ENCODE measurements at places on chromosomes 7 and 10.

DNA sequence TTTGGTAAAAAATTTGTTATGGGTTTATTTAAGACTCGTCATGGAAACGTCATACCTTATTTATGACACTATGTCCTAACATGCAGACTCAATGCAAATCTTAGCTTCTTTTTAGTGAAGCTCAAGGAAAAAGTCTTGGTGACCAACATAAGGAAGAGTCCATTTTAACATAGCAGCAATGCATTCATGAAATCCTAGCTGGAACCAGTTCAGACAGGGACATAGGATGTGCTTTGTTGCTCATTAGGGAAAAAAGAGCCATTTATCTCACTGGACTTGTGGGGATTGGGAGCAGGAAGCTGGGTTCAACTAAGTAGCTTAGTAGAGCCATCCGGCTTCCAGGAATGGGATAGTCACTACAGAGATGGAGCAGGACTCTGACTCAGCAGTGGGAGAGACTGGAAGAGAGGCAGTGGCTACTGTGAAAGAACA, 100.7 kb upstream of the DKK1 start:
- peak; percentile 58 for DNase-seq

GRCh38 chr7:30474893-30475292, 3.7 kb downstream of the NOD1 start:
- DNase-seq = peak; percentile 70

DNA sequence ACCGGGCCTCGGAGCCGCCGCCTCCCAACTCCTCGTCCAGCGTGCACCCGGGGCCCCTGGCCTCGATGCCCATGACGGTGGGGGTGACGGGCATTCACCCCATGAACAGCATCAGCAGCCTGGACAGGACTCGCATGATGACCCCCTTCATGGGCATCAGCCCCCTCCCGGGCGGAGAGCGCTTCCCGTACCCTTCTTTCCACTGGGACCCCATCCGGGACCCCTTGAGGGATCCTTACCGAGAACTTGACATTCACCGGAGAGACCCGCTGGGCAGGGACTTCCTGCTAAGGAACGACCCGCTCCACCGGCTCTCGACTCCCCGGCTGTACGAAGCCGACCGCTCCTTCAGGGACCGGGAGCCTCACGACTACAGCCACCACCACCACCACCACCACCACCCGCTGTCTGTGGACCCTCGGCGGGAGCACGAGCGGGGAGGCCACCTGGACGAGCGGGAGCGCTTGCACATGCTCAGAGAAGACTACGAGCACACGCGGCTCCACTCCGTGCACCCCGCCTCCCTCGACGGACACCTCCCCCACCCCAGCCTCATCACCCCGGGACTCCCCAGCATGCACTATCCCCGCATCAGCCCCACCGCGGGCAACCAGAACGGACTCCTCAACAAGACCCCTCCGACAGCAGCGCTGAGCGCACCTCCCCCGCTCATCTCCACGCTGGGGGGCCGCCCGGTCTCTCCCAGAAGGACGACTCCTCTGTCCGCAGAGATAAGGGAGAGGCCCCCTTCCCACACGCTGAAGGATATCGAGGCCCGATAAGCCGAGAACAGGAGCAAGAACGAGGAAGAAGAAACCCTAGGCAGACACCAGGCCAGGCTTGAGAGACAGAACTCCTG, 341.5 kb upstream of the GALNT17 start:
- no peak for DNase-seq

GRCh38 chr7:135672560-135673359, 10.4 kb downstream of the STMP1 start:
- peak; percentile 75 for DNase-seq

DNA sequence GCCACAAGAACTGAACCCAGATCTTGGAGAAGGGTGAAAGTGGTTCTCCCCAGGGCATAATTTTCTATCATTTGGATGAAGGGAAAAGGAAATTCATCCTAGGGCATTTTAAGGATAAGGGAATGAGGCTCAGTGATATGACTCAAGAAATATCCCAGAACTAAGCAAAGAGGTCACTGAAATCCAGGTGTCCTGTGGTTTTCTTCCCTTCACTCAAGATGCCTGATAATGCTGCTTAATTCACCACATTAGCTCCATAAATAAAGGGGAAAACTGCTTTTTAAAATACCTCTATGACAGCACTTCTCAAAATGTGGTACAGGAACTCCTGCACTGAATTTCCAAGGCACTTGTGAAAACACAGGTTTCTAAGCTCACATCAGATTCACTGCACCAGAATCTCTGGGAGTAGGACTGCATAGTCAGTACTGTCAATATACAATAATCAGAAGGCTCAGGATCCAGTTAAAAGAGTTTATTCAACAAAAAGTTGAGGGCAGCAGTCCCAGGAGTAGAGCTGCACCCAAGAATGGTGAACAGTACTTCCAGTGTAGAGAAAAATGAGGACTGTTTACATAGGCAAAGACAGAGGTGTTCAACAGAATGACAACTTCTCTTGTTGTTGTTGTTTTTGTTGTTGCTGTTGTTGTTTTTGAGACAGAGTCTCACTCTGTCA, 2.9 kb downstream of the IFIT3 start:
- DNase-seq = no peak

- peak; percentile 92 for DNase-seq
Observed at GRCh38 chr10:44864637-44865288, 46.4 kb upstream of the TMEM72 start.

DNA sequence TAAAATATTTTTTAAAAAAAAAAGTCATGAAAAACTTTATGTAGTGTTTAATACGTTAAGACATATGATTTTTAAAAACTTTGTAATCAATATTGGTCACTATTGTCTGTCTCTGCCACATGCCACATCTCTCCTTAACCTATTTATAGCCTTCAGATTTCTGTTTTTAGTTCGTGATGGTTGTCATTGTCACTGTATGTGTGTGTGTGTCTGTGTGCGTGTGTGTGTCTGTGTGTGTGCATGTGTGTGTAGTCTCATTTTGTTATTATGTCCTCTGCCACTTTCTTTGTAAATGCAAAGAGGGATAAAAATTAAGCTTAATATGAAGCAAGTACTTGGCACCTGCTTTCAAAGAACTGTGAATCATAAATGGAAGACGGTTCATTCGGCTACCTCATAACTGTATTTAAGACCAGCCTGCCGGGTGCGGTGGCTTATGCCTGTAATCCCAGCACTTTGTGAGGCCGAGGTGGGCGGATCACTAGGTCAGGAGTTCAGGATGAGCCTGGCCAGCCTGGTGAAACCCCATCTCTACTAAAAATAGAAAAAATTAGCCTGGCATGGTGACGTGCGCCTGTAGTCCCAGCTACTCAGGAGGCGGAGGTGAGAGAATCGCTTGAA, 354.0 kb downstream of the ARL4A start:
- no peak for DNase-seq

- DNase-seq = no peak
Observed at GRCh38 chr10:70094250-70094649, 38.4 kb downstream of the AIFM2 start.

DNA sequence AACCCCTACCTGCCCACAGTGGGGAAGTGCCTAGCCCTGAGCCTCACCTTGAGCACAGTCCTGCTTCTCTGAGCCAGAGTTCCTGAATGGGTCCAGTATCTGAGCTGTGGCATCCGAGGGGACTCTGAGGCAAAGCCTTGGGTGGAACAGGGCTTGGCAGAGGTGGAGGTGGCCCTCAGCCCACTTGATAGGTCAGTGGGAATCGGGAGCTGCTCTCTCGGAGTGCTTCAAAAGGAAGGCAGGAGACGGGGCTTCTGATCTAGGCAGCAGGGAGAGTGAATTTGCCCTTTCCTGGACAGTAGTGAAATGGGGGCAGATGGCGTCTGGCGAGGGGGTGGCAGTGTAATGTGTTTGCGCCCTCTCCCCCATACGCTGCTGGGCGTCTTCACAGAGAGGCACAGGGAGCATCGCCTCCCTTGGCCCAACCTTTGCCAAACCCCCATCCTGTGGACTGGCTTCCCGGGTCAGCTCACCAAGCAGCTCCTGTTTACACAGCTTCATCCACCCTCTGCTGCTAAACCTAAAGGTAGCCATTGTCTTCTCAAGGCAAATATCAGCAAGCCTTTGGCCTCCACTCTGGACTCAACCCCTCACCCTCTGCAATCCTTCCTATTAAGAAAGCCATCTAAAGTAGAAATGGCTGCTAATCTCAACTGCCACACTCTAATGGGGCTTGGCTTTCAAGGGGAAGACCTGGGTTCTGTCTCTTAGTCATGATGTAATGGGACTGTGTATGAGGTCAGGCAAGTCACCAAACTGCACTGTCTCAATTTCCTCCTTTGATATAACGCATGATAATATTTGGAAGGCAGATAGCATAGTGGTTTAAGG, 21.1 kb upstream of the VDAC2 start:
- no peak for DNase-seq

DNA sequence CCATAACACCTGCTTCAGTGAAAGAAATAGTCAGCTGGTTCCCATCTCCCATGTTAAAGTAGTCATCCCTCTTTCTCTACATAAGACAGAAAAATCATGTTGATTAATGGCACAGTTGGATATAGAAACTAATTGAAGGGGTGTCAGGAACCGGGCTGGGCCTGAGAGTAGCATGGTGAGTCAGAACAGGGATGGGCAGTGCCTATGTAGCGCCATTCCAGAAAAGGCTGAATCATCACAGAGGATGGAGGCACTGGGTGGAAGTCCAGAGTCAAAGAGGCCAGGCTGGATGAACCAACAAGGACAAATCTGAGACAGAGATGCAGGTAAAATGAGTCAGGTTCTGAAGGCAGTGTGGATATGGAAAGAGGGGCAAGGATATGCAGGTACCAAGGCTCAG, 201.2 kb downstream of the LHFPL3 start:
- no peak for DNase-seq

GRCh38 chr7:102119213-102119651, 167.4 kb upstream of the SH2B2 start:
- DNase-seq = no peak

DNA sequence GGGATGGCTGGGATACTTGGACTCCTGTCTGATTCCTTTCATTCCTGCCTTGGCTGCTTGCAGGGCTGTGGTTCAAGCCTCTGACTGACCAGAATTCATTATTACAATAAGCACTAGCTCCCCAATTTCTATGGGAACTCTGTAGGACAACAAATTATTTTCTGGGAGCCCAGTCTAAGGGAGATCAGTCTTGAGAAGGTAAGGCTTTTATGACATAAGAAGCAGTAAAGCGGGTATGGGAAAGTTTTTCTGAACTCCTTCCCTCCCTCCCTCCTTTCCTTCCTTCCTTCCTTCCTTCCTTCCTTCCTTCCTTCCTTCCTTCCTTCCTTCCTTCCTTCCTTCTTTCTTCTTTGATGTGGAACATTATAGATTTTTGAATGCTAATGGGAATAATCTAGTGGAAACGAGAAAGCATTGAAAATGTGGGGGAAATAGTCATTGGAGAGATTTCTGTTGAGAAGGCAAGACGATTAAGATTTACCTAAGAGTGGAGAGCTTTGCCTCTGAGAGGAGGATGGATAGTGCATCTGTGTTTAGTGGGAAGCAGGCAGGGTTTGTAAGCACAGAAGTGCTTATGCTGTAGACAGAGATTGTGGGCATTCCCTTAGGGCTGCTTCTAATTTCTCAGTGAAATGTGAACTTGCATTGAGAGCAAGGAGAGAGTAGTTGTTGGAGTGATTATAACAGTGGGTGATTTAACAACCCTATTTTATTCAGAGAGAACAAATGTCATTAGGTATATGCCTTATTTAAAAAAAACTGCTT, 201.5 kb downstream of the DNAJB9 start:
- no peak for DNase-seq

DNA sequence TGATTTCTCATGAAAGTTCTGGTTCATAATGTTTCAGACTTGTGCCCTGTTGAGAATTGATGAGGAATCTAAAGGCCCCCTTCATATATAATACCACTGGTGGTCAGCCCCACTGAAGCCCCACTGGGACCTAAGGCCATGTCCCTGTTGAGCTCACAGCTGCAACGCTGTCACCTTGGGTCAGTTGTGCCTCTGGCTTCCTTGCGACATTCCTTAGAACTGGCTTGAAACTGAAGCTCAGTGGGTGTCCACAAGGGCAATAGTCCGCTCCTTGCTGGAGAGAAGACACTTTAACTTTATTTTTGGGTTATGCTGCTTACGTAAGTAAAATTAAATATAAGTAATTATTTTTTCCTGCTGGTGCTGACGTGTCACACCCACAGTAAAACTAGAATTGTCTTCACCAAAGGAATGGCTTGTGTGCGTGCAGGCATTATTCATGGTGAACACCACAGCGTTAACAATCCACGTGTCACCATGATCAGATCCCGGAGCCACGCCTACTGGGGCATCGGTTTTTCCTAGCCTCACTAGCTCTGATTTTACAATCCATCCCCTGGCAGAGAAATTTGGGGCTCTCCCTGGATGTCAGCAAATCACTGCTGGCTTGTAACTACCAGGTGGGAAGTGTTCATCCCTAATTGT, 66.5 kb downstream of the BICC1 start:
- no peak for DNase-seq

- no peak for DNase-seq
Observed at GRCh38 chr7:149245744-149246143, 6.3 kb downstream of the ZNF212 start.

DNA sequence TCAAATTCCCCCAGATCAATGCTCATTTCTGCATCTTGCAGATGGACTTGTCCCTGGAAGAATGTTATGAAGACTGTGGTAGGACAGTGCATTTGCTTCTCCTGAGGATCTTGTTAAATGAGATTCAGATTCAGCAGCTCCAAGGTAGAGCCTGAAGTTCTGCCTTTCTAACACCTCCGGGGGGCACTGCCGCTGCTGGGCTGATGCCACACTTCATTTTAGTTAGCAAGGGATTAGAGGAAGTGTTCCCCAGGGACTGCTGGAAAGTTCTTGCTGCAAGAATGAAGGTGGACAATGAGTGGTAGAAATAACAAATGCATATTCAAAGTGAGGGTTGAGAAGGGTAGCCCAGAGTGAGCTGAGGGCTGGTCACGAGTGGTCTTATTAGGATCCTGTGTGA, 434.3 kb upstream of the AKR1E2 start:
- DNase-seq = no peak

DNA sequence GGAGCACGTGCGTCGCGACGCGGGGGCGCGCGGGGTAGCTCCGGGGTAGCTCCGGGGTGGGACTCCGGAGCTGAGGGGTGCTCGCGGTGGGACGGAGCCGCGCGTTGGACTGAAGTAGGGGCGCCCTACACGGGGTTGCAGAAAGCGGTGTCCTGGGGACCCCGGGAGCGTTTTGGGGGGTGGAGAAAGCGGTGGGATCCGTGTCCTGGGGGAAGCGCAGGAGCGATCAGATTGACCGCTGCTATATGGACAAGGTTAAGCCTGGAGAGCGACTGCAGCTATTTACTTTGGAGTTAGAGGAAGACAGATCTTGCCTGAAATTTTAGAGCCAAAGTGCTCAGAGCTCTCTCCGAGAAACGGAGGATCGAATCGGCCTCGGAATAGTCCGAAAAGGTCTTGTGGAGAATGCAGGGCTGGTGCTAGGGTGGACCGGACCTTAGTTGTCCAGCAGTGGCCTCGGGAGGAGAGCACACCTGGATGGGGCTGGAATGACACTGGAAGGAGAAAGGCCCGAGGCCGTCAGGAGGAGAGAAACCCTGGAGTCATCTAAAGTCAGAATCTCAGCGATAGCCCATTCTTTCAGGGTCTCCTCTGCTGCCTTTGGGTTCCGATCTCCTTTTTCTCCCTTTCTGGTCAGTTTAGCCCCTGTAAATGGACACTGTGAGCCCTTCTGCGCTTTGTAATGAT, 564 bp downstream of the PDSS1 start:
- DNase-seq = no peak

- peak; percentile 60 for DNase-seq
Observed at GRCh38 chr7:75842836-75843446, 29.3 kb upstream of the CCL24 start.

GRCh38 chr7:77360104-77360503, 56.0 kb downstream of the GSAP start:
- DNase-seq = no peak

- no peak for DNase-seq
Observed at GRCh38 chr10:60629332-60629731, 148.9 kb upstream of the CDK1 start.

All from AG08395 (cell line).